Frontal cortex (tissue), 4 donors: ENCODE measurements at places on chromosomes 12 and 14.

GRCh38 chr12:71393625-71394024, 46.0 kb upstream of the LGR5 start:
- DNase-seq: no peak

- DNase-seq: no peak
Observed at GRCh38 chr12:57165741-57166140, 18.3 kb upstream of the LRP1-AS start.

- DNase-seq: no peak
Observed at GRCh38 chr14:80446356-80446755, 235.1 kb upstream of the DIO2 start.

- no peak for DNase-seq
Observed at GRCh38 chr14:89477391-89477790, 60.4 kb upstream of the FOXN3 start.

DNA sequence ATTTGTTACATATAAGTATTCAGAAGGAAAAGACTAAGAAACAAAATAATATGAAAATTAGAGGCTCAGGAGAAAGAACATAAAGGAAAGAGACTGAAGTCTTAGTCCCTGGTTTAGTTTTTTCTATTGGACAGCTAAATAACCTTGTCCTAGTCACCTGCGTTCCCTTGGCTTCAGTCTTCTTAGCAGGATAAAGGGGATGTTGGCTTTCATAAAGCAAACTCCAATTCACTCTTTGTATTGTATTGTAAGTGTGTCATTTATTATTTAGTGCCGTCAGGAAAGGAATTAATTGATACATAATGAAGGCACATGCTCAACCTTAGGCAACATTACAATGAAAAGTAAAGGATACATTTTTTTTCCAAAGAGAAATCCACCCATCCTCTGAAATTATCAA, 190.3 kb upstream of the PPFIA2 start:
- DNase-seq: no peak

DNA sequence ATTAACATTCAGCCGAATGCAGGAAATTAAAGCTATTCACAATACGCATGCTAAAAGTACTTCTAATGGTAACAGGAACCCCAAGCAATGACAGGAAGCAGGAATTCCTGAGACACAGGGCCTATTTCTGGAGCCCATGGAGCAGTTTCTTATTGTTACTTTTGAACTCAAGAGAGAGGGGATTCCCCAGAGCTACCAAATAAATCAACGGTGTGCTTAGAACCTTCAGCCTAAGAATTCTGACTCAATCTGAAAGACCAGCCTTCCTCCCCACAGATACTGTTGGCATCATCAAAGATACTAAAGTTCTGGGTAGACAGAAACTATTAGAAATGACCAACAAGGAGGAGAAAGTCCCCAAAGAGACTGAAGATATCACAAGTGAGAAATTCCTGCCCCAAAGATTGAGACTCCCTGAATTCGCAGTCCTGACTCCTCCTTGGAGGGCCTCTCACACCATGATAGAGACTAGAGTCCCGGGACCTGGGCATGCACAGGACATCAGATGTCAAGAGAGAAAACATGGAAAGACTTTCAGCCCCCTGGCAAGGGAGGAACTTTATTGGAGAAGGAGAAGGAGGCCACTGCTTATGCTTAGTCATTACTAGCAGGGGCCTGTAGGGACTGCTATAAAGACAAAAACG, 32.7 kb downstream of the RTRAF start:
- no peak for DNase-seq
